Activated CD8-positive, alpha-beta memory T cell treated with anti-CD3 and anti-CD28 coated beads for 4 hours (primary cell): ENCODE measurements at places on chromosomes 6 and 20.

DNA sequence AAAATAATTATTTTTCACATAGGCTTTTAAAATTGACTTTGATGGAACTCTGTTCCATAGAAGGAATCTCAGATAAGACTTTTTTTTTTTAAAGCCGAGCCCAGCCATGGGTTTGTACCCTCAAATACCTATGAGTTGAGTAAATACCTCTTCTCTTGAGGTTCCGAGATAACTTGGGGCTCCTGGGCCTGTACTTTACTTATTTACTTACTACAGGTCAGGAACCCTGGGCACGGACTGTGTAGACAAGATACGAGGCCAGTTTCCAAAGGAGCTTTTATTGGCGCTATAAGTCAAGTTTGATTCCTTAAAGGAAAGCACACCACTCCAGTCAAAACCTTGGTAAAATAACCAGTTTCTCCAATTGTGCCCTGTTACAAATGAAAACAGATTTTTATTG lies 7.5 kb downstream of the AFG1L start:
- no peak for DNase-seq

DNA sequence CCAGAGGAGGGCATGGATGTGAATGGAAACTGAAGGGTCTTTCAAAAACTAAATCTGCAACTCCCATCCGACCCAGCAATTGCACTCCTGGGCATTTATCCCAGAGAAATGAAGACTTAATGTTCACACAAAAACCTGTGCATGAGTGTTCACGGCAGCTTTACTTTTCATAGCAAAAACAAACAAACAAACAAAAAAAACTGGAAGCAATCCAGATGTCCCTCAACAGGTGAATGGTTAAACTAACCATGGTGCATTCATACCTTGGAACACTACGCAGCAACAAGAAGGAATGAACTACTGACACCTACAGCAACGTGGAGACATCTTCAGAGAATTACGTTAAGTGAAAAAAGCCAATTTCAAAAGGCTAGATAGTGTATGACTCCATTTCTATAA lies 32.2 kb downstream of the PMEPA1 start:
- DNase-seq: no peak

GRCh38 chr6:13288969-13289391 lies 39.4 kb downstream of the TBC1D7 start:
- no peak for DNase-seq

DNA sequence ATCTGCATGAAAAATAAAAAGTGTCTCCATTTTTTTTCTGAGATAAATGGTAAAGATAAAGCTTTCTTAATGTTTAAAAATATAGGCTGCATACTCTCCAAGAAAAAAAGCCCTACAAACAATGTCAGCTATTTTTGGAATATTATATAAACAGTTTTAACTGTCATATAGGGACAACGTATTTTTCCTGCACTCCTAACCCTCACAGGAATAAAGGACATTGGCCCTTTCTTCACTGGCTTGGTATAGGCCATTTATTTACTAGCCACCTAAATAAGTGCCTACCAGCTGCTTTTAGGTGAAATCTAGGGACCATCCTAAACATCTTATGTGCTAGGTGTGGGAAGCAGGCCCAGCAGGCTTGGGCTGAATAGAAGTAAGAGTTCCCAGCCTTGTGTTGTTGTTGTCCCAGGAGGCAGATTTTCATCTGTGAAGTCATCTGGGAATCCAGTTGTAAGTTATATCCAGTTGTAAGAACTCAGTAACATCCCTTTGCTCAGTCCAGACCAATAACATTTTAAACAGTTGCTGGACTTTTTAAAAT lies 21.3 kb downstream of the FOXO3 start:
- no peak for DNase-seq

DNA sequence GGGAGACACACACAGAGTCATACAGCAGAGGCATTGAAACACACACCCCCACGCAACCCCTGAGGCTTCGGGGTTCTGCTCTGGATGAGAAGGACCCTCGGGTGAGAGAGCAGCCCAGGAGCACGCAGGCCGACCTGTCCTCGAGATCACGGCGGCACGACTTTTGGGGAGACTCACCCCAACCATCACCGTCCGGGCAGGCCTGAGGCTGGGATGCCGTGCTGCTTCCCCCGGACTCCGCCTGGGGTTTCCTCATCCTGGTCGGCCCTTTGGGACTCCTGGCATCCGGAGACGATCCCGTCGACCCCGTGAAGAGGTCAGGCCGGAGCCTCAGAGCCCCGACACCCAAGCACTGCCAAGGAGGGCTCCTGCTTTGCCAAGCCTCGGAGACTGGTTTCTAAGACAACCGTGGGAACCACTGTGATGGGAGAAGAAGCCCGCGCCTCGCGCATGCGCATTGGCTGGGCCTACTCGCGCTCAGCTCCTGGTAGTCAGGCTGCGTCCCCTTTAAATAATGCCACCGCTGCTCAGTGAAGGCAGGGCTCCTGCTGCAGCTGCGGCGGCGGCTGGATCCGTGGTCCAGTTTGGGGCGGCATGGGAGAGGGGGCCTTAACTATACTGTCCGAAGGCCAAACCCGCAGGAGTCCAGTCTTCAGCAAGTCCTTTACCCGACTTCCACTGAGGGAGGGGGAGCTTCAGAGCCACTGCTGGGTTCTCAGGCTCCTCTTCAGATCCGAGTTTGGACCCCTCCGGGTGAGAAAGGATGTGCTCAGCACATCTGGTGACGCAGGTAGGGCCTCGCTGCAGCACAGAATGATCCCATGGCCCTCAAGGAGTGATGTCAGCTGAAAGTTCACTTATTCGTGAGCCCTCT lies 171.4 kb upstream of the ZNF337 start:
- no peak for DNase-seq

DNA sequence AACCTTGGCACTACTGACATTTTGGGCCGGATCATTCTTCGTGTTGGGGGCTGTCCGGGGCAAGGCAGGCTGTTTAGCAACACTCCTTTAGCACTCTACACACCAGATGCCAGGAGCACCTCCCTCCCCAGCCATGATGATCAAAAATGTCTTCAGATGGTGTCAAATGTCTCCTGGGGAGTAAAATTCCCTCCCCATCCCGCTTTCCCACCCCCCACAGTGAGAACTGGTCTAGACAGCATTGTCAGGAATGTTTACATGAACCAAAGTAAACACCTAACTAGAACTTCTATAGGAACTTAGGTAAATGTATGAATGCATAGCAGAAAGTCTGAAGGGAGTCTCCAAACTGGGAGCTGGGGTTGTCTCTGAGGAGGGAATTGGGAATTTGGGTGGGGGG lies 70.0 kb upstream of the TOP1 start:
- DNase-seq: no peak

DNA sequence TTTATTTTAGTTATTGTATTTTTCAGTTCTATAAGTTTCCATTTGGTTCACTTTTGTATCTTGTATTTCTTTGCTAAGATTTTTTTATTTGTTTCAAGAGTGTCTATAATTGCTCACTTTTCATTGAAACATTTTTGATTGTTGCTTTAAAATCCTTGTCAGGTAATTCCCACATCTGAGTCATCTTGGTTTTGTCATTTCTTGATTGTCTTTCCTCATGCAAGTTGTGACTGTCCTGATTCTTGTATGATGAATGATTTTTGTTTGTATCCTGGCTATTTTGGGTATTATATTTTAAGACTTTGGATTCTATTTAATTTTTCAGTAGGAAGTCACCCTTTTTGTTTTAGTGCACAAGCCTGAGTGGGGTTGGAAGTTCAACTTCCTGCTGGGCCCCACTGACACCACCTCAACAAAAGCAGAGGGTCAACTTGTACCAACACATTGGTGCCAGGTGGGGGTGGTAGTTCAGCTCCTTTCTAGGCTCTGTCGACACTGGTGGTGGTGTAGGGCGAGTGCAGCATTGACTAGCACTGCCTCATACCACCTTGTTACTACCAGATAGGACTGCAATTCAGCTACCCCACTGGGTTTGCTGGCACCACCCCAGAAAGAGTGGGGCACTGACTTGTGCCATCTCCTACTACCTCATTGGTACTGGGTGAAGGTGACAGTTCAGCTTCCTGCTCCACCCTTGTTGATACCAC lies 8.8 kb downstream of the RSPH3 start:
- DNase-seq: no peak

GRCh38 chr6:167791780-167792478 lies 34.8 kb upstream of the AFDN start:
- DNase-seq: no peak

- no peak for DNase-seq
Measured at GRCh38 chr6:7866526-7866925, 44.1 kb downstream of the TXNDC5 start.

DNA sequence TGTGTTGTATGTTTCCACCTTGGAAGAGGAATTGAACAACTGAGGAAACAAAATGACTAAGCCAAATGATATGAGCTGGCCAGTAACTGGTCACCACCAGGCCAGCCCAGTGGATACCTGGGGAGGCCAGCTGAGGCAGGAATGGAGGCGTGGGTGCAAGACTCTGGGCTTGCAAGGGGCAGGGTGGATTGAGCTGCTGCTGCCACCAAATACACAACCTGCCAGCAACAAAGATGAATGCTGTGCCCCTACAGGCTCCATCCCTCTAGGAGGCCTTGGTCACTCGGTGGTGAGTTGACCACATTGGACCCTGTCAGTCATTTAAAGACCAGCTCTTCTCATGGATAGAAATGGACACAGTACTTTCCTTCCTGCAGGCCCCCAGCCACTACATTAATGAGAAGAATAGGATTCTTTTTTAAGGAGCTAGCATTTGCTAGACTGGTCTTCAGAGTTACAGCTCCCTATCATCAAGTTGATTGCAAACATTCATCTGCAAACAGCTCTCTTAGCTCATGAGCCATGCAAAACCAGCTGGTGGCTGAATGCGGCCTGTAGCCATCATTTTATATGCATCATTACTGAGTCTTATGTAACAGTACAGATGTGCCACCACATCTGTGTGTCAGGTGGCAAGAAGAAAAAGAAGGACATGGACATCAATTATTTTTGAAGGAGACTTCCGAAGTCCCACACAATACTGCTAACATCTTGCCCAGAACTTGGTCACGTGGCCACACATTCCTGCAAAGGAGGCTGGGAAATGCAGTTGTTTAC lies 26.3 kb upstream of the SLC22A3 start:
- no peak for DNase-seq

GRCh38 chr6:38021029-38021428 lies 201.5 kb downstream of the ZFAND3 start:
- DNase-seq: no peak

DNA sequence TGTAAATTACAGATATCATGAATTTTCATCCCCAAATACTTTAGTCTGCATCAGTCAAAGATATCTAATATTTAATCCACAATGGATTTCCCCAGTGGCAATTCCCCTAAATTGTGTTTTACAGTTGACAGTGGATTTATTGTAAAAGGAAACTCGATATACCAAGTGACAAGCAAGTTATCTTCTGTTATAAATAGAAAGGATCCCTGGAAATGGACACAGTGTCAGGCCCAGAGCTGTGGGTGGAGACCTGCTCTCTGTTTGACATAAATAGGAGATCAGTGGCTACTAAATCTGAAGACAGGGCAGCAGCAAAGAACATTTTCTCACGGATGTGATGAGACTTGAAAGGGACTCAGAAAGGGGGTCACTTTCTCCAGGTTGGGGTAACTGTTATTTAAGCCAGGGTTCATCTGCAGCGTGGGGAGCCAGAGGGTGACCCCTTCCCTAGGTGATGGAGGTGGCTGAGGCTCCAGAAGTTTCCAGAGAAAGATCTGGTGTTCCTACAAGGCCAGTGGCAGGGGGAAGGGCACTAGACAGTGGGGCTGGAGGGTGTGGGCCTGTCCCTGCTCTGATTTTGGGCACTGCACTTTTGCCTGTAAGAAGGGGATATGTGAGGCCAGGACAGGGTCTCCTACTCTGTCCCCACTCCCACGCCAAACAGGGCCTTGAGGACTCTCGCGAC lies 12.3 kb upstream of the FAM110A start:
- no peak for DNase-seq

GRCh38 chr6:21349834-21350233 lies 243.7 kb upstream of the SOX4 start:
- no peak for DNase-seq

DNA sequence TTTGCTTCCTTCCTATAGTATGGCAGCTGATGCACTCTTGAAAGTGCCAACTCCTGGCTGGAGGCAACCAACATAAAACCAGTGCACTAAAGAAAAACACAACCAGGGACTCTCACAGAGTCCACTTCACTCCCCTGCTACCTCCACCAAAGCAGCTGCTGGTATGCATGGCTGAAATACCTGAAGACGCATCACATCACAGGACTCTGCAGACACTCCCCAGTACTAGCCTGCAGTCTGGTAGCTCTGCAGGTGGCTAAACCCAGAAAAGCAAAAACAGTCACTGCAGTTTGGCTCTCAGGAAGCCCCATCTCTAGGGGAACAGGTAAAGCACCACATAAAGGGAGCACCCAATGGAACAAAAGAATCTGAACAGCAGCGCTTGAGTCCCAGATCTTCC lies 473.0 kb upstream of the SPTLC3 start:
- DNase-seq: no peak

- DNase-seq: no peak
Measured at GRCh38 chr6:14048837-14049236, 68.7 kb upstream of the CD83 start.

DNA sequence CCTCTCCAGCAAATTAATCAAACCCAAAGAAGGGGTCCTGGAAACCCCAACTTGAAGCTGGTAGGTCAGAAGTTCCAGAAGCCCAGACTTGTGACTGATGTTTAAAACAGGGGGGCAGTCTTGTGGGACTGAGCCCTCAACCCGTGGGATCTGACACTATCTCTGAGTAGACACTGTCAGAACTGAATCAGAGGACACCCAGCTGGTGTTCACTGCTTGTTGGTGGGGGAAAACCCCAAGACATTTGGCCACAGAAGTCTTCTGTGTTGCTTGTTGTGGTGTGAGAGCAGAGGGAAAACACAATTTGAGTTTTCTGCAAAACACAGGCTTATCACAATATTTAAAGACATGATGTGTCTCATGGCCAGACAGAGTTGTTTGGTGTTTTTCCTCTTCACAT lies 29.9 kb downstream of the KIF13A start:
- peak; percentile 1 for DNase-seq

DNA sequence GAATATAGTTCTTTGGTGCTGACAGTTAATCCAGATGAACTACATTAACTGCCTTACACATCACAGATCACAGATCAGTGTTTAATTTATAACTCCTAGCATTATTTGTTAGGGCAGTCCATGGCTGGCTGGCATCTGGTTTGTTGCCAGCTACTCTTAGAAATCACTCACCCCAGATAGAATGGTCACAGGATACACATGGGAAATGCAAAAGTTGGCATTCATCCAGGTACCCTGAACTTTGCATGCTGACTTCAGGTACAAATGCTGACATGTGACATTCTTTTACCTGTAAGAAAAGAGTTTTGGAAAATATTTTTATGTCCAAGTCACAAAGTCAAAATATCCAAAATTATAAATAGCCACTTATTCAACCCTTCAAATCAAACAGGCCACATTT lies 20.2 kb downstream of the FBXL4 start:
- no peak for DNase-seq

GRCh38 chr20:63037669-63038268 lies 31.0 kb upstream of the BHLHE23 start:
- no peak for DNase-seq

DNA sequence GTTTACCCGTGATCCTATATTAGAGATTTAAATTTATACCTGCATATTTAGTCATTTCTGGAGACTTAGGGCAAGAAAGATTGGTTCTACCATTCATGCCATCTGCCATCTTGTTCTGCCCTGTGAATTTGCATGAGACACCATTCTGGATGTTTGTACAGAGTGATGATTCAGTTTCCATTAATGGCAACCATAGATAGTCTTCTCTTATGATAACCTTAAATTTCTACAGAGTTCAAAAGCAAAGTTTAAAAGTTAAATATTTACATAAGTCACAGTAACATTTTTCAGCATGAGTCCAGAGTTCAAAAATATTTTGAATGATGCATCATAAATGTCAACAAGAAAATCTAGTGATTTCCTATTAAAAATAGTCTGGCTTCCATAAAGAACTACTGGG lies 23.2 kb downstream of the PLCB1 start:
- no peak for DNase-seq

- DNase-seq: no peak
Measured at GRCh38 chr6:37406726-37407341, 26.2 kb upstream of the CMTR1 start.
